Muscle of leg (tissue), 16 donors: ENCODE measurements at places on chromosomes 1 and 21. TPM values are rescaled to one million over a fixed set of nuclear protein-coding genes. Genes with fewer than 3 reads are reported as not detected.
A peak's percentile ranks its signal among the peaks of the same experiment; 100 is the strongest.

DNA sequence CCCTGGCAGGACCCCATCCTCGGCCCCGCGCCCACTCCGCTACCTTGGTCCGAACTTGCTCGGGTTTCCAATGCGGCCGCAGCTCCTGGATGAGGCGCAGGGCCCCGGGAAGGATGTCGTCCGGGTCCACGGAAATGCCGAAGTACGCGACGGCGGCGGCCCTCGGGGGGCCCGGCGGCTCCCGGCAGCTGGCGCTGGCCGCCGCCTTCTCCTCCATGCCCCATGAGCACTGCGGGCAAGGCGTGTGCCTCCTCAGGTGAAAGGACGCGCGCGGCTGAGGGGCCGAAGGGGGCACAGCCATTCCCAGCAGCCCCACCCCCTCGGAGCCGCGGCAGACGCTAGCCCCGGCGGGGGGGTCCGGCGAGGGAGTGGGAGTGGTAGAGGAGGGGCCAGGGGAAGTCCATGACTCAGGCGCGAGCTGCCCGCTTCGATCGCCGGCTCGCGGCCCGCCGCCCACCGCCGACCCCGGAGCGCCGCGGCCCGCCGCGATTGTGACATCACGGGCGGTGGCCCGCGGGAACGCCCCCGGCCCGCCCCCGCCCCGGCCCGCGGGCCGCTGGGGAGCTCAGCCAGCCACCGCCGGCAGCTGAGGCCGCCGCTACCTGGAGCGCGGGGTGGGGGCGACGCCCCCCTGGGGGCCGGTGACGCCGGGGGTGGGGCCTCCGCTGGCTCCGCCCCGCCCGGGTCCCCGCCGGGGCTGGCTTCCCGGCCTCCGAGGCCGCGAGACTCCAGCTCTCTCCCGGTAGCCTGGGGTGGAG is at the start of gene ETNK2:
Gene ETNK2 (minus strand): TSS at position 493 of the 758 bp plus-strand sequence. CDS start 192 bp downstream, at position 301.
- peak; percentile 80 for DNase-seq

DNA sequence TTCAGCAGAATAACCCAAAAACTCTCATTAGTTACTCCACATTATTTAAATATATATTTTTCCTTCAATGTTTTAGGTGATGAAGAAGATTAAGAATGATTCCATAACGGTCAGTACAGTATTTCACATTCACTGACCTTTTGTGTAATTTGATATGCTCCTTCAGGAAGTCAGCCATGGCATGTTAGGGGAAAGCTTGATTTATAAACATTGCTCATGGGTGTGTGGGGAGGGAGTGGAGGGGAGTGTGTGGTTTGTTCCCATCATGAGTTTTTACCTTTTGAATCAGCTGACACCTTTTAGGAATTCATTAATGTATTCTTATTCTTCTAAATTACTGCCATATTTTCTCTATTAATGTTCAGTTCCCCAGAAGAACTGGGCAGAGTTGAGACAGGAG is 240.2 kb downstream of the ATG4C start:
- DNase-seq: no peak

ZFYVE9 gene
- 27.4 TPM for total RNA-seq

OR2L8 gene
- total RNA-seq: not detected

DNA sequence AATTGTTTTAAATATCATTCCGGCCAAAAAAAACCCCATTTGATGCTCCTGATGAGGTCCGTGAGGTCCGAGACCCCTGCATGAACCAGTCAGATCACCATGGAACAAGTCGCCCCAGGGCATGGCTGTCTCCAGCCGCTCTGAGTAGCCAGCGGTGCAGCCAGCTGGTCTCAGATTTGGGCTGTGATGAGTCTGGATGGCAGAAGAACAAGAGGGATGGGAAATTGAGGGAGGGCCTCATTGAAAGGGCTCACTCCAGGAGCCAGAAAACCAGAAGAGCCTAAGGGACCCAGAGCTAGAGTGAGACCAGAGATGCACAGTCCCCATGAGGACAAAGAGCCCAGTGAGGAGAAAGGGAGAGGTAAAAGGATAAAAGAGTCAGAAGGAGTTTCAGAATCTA is 174.0 kb downstream of the TOMM20 start:
- no peak for DNase-seq

DNA sequence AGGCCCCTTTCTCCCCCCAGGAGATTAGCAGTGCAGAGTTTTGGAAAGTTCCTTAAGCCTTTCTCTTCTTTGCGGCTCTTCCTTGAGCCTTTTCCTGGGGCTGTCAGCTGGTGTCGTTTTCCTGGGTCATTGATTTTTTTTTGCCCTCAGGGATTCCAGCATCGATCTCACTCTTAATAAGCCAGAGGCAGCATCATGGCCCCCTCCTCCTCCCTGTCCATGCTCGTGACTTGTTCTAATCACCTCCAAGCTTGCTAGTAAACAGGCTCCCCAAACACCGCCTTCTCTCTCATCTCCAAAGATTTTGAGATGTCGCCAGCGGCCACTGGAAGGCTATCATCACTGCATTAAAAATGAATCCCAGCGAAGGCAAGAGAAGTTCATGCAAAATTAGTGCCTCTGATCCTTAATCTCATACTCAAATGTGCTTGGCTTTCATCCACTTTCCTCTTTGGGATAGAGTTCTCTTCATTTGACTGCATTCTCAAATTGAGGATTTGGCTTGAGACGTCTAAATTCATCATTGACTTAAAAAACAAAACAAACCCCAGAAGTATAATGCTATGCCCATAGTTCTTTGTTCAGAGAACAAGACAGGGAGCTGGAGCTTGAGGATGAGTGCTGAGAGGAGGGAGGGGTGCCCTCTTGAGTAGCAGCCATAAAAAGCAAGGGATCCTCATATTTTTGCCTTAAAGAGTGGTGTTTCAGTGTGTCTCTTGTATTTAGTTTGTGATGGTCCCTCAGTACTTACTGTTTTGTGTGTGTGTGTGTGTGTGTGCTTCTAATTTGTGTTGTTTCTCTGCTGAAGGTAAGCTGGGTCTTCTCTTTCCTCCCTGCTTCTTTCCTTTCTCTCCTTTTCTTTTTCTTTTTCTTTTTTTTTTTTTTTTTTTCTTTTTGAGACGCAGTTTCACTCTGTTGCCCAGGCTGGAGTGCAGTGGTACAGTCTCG is 3.2 kb downstream of the EVA1C start:
- DNase-seq: no peak
